ENCODE measurements at places on chromosomes 16 and 17.

GRCh38 chr16:86663685-86664521, 85.6 kb downstream of the FOXL1 start:
- no peak for DNase-seq

GRCh38 chr16:50246299-50247122, 19.8 kb upstream of the ADCY7 start:
- no peak for DNase-seq

GRCh38 chr17:58398574-58399266, 18.6 kb downstream of the RNF43 start:
- no peak for DNase-seq

DNA sequence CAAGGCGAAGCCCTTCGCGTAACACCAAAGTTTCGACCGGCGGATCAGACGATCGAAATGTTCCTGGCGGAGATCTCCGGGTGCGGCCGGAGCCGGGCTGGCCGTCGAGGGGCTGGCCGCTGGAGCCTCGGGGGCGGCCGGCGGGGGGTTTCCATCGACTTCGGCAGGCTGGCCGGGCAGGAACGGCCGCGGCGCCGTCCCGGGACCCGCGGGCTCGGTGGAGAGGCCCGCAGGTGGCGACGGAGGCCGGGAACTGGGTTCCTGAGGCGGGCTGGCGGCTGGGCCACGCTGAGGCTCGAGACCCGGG, 1.1 kb downstream of the EPOP start:
- no peak for DNase-seq

DNA sequence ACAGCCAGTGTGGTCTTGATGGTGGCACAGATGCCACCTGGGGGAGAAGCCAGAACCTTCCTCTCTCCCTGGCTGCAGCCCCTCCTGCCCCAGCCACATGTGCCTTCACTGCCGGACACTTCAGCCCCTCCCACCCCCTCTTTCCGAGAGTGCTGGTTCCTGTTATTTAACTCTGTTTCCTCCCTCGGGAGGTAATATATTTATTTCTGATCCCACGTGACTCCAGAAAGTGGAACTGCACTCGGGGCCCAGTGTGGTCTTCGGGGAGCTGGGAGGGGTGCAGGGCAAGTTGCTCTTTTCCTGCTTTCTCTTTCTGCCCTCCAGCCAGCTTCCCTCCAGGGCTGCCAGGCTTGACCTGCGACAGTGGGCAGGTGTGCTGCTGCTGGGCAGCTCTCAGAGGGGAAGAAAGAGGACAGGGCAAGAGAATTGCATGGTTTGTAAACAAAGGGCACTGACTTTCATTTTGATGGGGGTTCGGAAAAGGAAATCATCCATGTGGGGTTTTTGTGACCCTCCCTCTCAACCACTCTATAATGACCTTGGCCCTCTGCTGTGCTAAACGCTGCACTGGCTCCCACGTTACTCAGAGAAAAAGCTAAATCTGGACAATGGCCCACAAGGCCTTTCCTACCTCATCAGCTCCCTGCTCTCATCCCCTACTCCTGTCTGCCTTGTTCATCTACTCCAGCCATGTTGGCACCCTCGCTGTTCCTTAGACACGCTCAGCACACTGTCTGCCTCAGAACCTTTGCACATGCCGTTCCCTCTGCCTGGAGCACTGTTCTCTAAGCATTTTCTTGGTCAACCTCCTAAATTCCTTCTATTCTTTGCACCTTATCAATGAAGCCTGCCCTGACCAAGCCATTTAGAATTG, 8.2 kb upstream of the CIITA start:
- no peak for DNase-seq

DNA sequence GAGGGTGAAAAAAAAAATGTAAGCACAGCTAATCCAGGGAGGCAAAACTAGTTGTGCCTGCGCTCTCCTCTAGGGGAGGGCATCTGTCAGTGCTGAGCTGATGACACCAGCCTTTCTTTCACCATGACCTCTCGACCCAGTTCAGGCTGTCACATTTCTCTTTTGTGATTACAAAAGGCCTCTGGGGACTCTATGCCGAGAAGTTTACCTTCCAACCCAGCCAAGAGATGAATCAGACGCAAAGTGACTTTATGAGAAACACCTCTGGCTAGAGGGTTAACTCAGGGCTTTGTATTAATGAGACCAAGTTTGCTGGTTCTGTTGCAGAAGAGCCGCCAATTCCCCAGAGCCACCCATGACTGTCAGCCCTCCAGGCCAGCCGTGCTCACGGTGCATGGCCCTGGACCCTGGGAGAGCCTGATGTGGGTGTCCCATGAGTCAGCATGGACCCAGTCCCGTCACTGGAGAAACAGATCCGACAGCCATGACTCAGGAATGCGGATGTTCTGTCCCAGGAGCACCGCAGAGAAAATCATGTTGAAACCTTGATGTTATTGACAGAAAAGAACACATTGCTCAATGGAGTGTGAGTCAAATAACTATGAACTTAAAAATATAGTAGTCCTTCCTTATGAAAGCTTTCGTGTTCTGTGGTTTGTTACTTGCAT, 437.2 kb downstream of the HS3ST3B1 start:
- DNase-seq, result no peak

- no peak for DNase-seq
Measured at GRCh38 chr16:87463722-87464690, 28.8 kb downstream of the ZCCHC14 start.

- DNase-seq, result no peak
Measured at GRCh38 chr16:75086688-75087374, 29.7 kb downstream of the LDHD start.

DNA sequence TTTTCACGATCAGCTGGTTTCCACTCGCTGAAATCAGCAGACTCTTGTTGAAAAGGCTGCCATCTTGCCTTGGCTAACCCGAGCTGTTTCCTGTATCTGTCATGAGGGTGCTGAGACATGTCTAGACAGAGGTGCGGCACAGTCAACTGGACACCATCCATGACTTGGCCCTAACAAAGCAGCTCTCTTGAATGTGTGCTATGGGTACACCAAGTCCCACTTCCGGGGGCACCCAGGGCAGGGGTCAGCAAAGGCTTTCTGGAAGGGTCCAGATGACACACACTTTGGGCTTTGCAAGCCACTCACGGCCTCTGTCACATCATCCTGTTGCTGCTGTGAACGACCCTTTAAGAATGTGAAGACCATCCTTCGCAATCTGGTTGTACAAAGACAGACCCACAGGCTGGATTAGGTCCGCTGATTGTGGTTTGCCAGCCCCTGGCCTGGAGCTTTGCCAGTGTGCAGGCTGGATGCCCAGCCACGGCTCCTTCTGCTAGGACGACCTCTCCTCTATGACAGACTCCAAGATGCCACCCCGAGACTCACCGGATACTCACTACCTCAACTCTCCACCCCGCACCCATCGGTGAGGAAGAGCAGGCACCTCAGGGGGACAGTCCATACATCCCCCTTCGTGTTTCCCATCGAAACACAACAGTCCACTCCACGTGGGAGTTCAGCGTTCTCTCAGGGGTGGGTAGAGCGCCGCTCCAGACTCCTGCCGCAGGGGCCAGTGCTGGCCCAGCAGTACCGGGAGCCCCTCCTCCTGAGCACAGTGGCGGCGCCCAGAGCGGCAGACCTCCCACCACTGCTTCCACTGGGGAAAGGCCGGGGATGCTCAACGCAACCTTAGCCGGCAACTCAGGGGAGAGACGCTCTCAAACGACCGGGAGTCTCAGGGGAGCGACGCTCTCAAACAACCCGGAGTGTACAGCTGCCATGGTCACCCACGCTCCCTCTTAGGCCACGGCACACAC, 123.5 kb downstream of the ANKRD11 start:
- no peak for DNase-seq

DNA sequence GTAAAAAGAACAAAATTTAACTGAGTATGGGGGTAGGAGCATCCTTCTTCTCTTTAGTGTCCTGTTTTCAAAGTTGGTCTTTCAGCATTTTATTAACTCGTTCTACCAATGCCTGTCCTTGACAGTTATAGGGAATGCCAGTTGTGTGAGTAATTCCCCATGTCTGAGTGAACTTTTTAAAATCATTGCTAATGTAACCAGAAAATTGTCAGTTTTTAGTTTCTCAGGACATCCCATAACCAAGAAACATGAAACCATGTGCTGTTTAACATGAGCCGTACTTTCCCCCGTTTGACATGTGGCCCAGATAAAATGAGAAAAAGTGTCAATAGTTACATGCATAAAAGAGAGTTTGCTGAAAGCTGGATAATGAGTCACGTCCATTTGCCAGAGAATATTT, 71.4 kb upstream of the ARL4D start:
- DNase-seq, result no peak

- no peak for DNase-seq
Measured at GRCh38 chr16:24694931-24695330, 34.5 kb upstream of the TNRC6A start.

DNA sequence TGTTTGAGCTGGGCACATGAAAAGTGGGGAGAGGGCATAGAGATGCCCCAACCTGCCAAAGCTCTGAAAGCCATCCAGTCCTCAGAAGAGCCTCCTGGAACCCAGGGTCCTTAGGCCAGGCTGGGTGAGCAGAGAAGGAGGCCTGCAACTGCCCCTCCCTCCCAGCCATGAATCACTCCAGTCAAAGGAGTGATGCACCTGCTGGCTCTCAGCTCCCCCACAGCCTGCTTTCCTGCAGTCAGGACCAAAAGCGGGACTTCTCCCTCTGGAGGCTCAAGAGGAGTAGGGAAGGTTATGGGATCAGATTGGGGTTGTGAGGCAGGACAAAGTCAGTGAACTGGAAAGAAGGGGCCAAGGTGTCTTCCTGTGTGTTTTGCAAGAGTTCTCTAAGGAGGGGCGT, 145.6 kb downstream of the TMEM132E start:
- no peak for DNase-seq

GRCh38 chr16:63361032-63361624, 1324.9 kb upstream of the CDH8 start:
- DNase-seq, result no peak

All from stimulated activated CD8-positive, alpha-beta memory T cell treated with anti-CD3 and anti-CD28 coated beads, Interleukin-7, amount 100 ng/mL, for 1 hour (primary cell).